ENCODE measurements at places on chromosomes 7 and 10.
A peak's percentile ranks its signal among the peaks of the same experiment; 100 is the strongest.

- DNase-seq = no peak
Measured at GRCh38 chr7:80054356-80054755, 80.3 kb upstream of the GNAI1 start.

DNA sequence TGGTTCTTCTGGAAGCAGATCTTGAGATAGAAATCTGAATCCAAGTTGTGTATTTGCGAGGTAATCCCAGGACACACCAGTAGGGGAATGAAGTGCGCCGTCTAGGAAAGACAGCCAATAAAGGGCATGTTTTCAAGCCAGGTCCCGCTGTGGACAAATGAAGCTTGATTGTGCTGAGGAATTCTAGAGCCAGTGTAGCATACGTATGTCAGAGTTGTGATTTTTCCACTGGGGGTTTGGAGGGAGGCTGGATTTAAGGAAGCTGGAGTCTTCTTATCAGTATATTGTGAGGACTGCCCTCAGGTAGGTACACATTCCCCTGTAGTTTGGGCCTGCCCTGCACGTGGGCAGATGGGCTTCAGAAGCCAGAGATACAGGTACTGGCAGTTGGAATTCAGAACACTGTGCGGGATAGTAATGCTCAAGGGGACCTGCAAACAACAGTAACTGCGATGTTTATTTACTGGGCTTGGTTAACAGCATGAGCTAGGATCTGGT is 50.9 kb downstream of the GALNT11 start:
- peak; percentile 68 for DNase-seq

DNA sequence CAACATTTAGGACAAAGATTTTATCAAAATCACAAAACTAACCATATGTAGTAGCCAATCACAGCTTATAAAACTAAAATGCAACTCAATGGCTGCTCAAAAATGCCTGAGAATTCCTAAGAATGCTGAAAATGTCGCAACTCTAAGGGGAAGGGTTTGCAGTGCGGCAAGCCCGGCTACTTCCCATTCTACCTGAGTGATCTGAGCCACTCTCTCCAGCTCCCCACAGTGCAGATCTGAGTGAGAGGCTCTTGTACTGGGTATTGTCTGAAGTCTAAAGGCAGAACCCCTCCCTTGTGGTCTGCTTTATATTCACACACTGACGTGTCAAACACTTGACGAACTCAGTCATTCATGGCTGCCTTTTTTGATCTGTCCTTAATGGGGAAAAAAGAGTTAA is 28.9 kb downstream of the RAB11FIP2 start:
- no peak for DNase-seq

DNA sequence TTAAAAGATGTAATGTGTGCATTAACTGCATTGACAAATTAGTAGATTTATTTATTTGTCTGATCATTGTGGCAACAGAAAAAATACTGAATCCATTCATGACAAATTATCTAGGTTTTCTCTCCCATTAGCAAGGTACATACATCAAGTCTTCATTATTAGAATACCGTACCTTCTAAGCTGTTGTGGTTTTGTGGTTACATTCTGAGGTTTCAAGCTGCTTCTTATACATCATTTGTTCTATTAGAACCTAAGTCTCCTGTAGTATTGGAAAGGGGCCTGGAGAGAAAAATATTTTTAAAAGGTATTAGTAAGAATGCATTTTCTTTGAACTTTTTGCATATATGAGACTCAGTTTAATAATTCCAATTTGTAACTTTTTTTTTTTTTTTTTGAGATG is 26.3 kb upstream of the CACNB2 start:
- DNase-seq = no peak

- no peak for DNase-seq
Measured at GRCh38 chr10:33631991-33632390, 297.5 kb upstream of the NRP1 start.

DNA sequence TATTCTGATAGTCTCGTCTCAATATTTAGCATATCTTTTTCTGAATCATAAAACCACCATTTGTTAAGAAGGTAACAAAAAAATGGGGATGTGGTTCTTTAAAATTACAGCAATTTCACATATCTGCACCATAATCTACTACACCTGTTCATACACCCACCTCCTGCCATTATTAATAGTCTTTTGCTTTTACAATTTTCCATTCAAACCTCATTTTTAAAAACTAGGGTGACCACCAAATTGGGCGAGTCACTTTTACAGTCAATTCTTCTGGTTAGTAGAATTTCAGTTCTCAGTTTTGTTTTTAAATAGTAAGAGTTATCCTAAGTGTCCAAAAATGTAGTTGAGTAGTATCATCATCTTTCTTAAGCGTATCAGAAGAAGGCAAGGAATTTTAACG is 48.4 kb upstream of the GSAP start:
- DNase-seq = no peak

GRCh38 chr10:125024497-125025234 is 82.7 kb downstream of the ZRANB1 start:
- peak; percentile 39 for DNase-seq

All from NAMALWA (cell line).